ENCODE measurements at places on chromosomes 2 and 18.

DNA sequence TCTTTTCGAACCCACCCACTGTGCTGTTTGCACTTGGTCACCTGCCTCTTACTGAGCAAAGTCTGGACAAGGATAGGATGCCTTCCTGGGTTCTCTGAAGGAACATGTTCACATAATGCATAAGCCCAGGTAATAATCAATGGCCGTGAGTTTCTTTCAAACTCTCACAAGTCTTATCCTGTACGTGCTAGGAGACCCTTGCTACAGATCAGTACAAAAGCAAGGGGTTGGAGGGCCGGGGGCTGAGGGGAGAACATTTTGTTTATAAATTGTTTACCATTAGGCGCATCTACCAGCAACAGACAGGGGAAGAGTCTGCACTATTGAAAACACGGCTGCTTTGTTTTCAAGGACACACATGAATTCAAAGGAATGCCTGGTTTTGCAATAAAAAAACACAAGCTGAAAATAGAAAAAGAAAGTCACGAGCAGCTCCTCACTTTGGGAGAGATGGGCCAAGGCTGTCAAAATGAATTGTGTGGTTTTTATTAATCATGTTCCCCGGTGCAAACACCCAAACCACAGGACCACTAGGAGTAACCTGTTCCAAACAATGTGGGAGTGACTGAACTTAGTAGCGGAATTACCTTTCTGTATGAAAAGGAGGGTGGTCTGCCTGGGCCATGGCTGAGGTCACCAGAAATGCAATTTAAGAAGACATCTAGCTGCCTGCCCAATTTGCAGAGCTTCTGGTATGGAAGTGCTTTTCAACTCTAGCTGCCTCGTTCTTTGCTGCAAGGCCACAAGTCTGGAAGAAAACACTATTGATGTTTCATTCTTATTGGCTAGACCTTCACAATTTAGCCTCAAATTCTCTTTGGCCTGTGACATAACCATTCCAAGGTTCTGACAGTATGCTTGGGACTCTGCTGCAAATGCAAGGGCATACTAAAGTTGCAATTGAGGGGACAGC, 73.5 kb downstream of the CCBE1 start:
- no peak for DNase-seq

- no peak for DNase-seq
These were observed 50.3 kb downstream of the SETBP1 start for GRCh38 chr18:44730803-44731529.

GRCh38 chr18:9737006-9737405, 28.9 kb downstream of the RAB31 start:
- no peak for DNase-seq

DNA sequence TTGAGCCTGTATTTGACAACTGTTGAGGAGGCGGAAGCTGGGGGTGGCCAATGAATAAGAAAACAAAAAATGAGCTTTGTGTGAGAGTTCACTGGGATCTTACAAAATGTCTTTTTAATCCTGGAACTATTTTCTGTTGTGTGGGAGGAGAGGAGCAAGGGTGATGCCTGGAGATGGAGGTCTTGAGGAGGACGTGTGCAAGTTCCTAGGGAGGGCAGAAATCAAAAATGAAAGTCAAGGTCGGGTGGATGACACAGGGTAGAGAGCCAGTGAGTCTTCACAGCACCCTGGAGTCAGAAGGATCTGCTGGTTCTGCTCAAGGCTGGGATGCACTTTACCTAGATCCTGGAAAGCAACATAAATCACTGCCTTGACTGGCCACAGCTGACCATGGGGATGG, 180.3 kb upstream of the PKDCC start:
- no peak for DNase-seq

DNA sequence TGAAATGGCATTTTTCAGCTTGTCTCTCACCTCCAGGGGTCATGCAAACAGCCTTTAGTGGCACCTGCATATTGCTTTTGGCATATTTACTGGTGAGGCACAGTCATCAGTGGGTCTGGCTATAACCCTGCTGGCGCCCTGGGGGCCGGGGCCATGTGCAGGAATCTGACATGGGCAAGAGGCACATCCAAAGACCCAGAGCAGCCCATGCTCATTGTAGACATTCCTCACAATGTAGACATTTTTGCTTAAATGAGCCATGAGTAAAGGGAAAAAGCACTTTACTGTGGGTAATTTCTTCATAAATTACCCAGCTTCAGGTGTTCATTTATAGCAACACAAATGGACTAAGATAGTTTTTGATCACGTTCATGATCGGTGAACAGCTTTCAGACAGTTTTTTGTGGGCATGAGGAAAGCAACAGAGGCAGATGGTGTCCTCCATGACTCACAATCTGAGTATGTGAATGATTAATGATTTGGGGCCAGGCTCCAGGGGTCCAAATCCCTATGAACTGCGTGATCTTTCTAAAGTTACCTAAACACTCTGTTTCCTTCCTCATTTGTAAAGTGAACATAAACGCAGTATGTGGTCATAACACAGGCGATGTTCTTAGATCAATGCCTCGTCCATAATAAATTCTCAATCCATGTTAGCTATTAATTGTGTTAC, 85.8 kb downstream of the LIPG start:
- no peak for DNase-seq

DNA sequence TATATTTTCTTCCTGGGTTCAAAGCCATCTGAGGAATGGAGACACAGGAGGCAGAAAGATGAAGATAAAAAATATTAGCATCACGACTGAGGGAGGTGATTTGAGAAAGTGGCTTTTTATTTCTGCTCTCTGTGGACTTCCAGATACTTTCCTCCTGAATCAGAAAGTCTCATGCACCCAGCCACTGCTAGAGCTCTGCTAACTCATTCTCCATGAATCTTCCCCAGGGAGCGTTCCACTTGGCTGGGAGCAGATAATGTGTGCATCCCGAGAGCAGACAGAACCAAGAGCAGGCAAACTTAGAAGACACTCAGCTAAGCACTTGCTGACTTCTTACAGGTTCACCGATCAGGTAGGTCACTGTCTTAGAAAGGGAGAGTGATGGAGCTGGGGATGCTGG, 264.1 kb upstream of the THUMPD2 start:
- DNase-seq, result no peak

GRCh38 chr2:116132833-116133232, 1681.7 kb upstream of the DDX18 start:
- DNase-seq, result no peak

DNA sequence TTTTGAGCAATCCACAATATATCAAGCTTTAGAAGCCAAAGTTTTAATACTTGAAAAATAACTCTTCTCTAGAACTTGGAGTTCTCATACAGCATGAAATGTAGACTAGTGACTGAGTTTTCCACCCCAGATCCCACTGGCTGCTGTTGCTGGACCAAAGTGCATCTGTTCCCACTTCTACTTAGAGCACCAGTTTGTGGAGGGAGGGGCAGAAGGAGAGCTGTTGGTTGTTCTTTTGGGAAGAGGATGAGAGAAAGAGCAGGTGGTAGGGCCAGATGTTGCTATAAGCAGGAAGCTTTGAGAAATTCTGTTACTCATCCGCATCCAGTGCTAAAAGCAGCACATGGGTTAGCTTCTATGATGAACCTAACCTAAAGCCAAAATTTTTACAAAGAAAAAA, 59.0 kb downstream of the MBD2 start:
- DNase-seq, result no peak

DNA sequence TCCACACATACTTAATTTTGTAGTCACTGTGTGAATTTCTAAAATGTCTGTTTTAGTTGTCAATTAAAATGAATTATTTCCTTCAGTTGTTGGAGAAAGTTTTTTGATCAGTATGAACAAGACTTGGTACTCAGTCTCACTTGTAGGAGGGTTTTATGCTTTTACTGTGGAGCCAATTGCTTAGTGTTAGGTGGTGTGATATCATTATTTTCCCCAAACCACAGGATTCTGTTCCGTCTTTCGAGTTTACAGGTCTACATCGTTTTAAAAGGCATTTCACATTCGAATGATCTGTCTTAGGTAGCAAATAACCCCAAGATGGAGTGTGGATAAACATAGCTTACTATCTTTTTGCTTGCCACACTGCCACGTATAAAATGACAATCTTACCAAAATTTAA, 803.1 kb downstream of the SATB2 start:
- no peak for DNase-seq

- no peak for DNase-seq
These were observed 181.8 kb downstream of the SNTG2 start for GRCh38 chr2:1132328-1132969.

GRCh38 chr2:241629762-241630435, 7.1 kb downstream of the THAP4 start:
- DNase-seq, result no peak

DNA sequence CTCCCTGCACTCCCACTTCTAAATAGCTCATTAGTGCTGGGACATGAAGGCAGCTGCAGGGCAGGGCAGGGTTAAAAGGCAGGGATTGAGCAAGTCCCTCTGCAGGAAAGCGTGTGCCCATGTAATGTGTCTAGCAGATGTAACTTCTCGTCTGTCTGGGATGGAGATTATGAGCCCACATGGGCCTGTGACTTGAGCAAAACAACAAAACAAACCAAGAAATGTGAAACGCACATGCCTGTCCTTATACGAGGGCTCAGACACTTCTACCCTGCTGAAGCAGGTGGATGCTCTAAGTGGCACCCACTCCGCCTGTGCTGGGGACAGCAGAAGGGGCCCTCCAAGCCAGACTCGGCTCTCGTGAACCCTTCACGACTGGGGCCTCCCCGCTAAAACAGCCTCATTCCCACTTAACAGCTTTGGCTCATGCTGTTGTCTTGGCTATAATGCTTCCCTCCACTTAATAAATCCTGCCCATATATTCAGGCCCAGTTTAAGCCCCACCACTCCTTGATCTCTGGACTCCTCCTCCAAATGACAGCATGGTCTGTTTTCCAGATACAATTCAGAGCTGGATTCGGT, 40.9 kb downstream of the TMEM247 start:
- no peak for DNase-seq

Data from activated CD8-positive, alpha-beta memory T cell treated with anti-CD3 and anti-CD28 coated beads for 4 hours (primary cell).